Natural killer cell (primary cell): ENCODE measurements at places on chromosomes 7 and 10. TPM values are rescaled to one million over a fixed set of nuclear protein-coding genes. Genes with fewer than 3 reads are reported as not detected.

CLCN1 gene
- 0.16 TPM for total RNA-seq

LIPK gene
- total RNA-seq, result not detected

ASB13 gene
- 1.4 TPM for total RNA-seq

PALD1 gene
- total RNA-seq, result not detected

HOXA6 gene
- total RNA-seq, result 0.65 TPM
